ENCODE measurements at places on chromosomes 1 and 21.

GRCh38 chr1:198254521-198254920, 97.7 kb downstream of the NEK7 start:
- DNase-seq = no peak

- no peak for DNase-seq
Measured at GRCh38 chr1:13751458-13751871, 51.5 kb downstream of the PRDM2 start.

- no peak for DNase-seq
Measured at GRCh38 chr1:232524056-232524455, 105.9 kb downstream of the SIPA1L2 start.

- no peak for DNase-seq
Measured at GRCh38 chr1:226676381-226676780, 62.7 kb downstream of the ITPKB start.

- DNase-seq = no peak
Measured at GRCh38 chr21:46136739-46137349, 18.5 kb downstream of the FTCD start.

DNA sequence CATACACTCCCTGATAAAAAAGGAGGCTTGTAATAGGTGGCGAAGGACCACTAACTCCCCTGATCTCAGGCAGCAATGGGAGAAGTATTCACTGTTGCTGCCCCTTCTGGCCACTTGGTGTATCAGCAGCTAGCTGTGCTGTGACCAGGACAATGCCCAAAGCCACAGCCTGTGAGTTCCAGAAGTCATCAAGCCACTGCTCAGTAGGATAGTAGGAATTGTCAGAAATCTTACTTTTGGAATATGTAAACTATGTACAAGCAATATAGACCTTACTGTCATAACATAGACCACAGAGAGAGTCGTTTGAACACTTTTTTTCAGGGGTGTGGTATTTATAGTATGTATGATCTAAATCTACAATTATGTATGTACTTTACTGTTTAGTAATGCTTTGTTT, 248.3 kb upstream of the CAMK1G start:
- no peak for DNase-seq

DNA sequence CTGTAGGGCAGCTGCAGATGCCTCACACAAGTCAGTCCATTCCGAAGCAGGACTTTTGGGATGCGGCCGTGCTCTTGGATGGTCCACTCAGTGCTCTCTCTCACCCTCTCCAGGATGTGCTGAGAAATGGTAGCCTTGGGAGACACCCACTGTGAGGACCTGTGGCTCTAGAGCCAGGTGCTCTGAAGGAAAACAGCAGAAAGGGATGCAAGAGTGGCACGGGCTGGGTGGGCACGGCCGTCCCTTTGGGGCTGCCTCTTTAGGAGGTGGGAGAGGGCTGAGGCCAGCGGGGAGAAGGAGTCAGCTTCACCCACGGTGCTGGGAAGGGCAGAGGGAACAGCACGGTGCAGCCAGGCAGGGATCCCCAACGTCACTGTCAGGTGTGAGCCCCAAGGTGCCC, 106.1 kb downstream of the RIPK4 start:
- no peak for DNase-seq

GRCh38 chr1:102715150-102715549, 393.2 kb downstream of the COL11A1 start:
- DNase-seq = no peak
